ENCODE measurements at places on chromosomes 7 and 10. TPM values are rescaled to one million over a fixed set of nuclear protein-coding genes. Genes with fewer than 3 reads are reported as not detected.

GRCh38 chr7:155961241-155962190, 149.3 kb upstream of the SHH start:
- H3K4me3 ChIP-seq = peak overlapping the region; percentile 29
- peak overlapping the region; percentile 66 for H3K27ac ChIP-seq
- no peaks in the 10 kb centered on the region for H3K4me1 ChIP-seq
- no peaks in the 10 kb centered on the region for H3K27me3 ChIP-seq
- no peak for DNase-seq

- no peaks in the 10 kb centered on the region for H3K4me1 ChIP-seq
- no peak for DNase-seq
- H3K36me3 ChIP-seq = no peaks in the 10 kb centered on the region
- H3K4me3 ChIP-seq = no peak overlapping the region
Observed at GRCh38 chr10:120606051-120606764, 149.2 kb downstream of the PLPP4 start.

The MYL10 gene
- not detected for total RNA-seq

GRCh38 chr10:24938525-24938924, 13.9 kb downstream of the PRTFDC1 start:
- no peaks in the 10 kb centered on the region for H3K27me3 ChIP-seq
- H3K27ac ChIP-seq = no peak overlapping the region
- H3K36me3 ChIP-seq = no peaks in the 10 kb centered on the region
- H3K4me3 ChIP-seq = no peak overlapping the region
- H3K4me1 ChIP-seq = no peaks in the 10 kb centered on the region

DNA sequence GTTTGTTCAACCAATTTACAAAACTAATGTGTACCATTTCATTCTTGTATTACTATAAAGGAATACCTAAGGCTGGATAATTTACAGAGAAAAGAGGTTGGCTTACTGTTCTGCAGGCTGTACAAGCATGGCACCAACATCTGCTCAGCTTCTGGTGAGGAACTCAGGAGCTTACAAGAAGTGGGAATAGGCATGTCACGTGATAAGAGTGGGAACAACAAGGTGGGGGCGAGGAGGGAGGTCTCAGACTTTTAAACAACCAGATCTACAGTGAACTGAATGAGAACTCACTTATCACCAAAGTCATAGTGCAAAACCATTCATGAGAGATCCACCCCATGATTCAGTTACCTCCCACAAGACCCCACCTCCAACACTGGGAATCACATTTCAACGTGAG, 1178.0 kb downstream of the REEP3 start:
- H3K4me3 ChIP-seq = no peak overlapping the region
- H3K4me1 ChIP-seq = no peaks in the 10 kb centered on the region
- H3K27me3 ChIP-seq = no peaks in the 10 kb centered on the region
- H3K36me3 ChIP-seq = no peaks in the 10 kb centered on the region
- no peak for DNase-seq

- no peaks in the 10 kb centered on the region for H3K4me1 ChIP-seq
- H3K27ac ChIP-seq = peak within 1 kb of the TSS; percentile 79
- no peaks in the 10 kb centered on the region for H3K27me3 ChIP-seq
- peak; percentile 87 for DNase-seq
- H3K4me3 ChIP-seq = peak within 1 kb of the TSS; percentile 71
Observed at GRCh38 chr7:124765401-124766352, at the start of gene GPR37. Gene GPR37 (minus strand): TSS chr7:124765792. CDS start chr7:124764976, 816 bp downstream.

The ANKRD30A gene
- total RNA-seq = not detected

DNA sequence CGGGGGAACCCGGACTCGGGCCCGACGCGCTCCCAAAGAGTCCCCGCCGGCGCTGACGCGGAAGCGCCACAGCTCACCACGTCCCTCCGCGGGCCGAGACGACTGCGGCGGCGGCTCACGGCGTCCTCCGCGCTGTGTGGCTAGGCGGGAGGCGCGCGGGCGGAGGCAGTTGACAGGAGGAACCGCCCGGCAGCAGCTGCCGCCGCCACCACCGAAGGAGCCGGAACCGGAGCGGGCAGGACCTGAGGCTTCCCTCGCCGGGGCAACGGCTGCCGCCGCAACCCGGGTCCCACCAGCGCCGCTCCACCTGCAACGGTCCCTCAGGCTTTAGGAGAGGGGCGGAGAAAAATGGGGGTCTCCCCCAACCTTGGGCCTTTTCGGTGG, 334 bp downstream of the ZNF800 start:
- no peaks in the 10 kb centered on the region for H3K27me3 ChIP-seq
- DNase-seq = peak; percentile 65
- peak overlapping the region; percentile 93 for H3K4me3 ChIP-seq
- H3K36me3 ChIP-seq = no peaks in the 10 kb centered on the region

DNA sequence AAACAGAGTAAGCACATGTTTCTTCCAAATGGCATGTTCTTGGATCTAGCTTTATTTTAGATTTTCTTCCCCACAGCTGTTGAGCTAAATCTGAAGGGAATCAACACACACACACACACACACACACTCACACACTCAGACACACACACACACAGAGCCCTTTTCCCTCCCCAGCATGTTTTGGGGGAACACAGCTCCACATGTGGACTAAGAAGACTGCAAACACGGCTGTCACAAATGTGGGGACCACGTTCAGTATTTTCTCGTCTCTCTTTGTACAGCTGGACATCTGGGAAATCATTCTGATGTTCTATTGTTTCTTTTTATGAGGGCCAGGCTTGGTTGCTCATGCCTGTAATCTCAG, 116.3 kb downstream of the ABLIM1 start:
- peaks cover 7% of the 10 kb centered on the region for H3K36me3 ChIP-seq
- DNase-seq = no peak
- no peaks in the 10 kb centered on the region for H3K27me3 ChIP-seq
- no peaks in the 10 kb centered on the region for H3K4me1 ChIP-seq
- H3K27ac ChIP-seq = no peak overlapping the region
- H3K4me3 ChIP-seq = no peak overlapping the region

DNA sequence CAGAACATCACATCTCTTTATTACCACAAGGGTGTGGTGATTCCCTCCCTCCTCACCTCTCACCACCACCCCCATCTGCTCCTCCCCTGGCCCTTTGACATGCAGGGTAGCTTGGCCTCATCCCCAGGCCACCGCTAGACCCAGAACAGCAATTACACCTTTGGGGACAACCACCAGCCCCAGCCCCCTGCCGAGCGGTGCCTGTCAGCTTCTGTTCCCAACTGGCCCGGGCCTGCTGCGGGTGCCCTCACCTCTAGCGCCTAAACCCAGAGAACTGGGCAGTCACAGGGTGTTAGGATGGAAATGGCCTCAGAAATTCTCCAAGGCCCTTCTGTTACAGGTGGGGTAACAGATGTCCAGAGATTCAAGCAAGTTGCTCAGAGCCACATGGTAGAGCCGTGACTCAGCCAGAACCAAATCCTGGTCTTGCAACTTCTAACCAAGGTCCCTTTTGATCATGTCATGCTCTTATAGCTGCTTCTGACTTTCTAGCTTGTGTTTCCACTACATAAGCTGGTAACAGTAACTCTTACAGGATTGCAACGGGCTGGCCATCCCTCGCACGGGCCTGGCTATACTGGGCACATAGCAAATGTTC, 78.0 kb downstream of the PRKAG2 start:
- DNase-seq = peak; percentile 58
- H3K27me3 ChIP-seq = no peaks in the 10 kb centered on the region
- H3K4me3 ChIP-seq = no peak overlapping the region
- H3K36me3 ChIP-seq = no peaks in the 10 kb centered on the region
- H3K27ac ChIP-seq = peak overlapping the region; percentile 47
- H3K4me1 ChIP-seq = peaks cover 54% of the 10 kb centered on the region

DNA sequence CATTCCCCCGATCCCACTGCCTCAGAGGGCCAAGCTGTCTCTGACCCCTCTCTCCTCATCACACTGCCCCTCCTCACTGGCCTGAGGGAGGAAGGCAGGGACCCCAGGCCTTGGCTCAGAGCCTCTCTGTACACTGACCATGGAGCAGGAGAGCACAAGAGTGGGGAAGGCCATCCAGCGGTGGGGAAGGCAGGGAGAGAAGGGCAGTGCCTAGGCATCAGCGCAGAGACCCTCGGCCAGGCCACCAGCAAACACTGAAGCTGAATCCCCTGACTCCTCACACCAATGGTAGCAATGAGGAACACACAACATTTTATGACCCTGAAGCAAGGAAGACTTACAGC, 14.8 kb downstream of the OGDHL start:
- H3K27me3 ChIP-seq = no peaks in the 10 kb centered on the region
- H3K27ac ChIP-seq = no peak overlapping the region
- no peaks in the 10 kb centered on the region for H3K36me3 ChIP-seq
- DNase-seq = no peak
- no peaks in the 10 kb centered on the region for H3K4me1 ChIP-seq

DNA sequence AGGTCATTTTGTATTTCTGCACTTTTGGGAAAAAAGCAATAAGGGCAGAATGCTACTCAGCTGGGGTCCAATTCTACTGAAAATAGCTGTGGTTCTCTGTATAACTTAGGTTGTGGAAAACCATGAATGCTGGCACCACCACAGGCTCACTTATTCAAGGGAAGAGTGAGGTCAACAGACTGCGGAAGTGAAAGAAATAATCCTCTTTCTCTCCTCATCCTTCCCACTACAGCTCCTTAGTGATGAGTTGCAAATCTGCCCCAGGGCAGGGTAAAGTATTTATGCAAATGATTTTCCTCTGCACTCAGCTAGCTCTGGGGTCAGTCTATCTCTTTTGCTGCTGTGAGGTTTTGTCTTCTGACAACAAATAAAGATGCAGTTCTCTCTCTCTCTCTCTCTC, 74.1 kb upstream of the PTPRZ1 start:
- no peaks in the 10 kb centered on the region for H3K36me3 ChIP-seq
- no peaks in the 10 kb centered on the region for H3K4me1 ChIP-seq

The PRLHR gene
- total RNA-seq = not detected

- no peaks in the 10 kb centered on the region for H3K36me3 ChIP-seq
- no peak overlapping the region for H3K4me3 ChIP-seq
- no peaks in the 10 kb centered on the region for H3K4me1 ChIP-seq
- no peaks in the 10 kb centered on the region for H3K27me3 ChIP-seq
- no peak overlapping the region for H3K27ac ChIP-seq
- no peak for DNase-seq
Observed at GRCh38 chr10:124384591-124385190, 34.0 kb downstream of the OAT start.

GRCh38 chr7:44477063-44477830, 13.2 kb downstream of the NUDCD3 start:
- no peak overlapping the region for H3K27ac ChIP-seq
- no peaks in the 10 kb centered on the region for H3K36me3 ChIP-seq
- no peaks in the 10 kb centered on the region for H3K4me1 ChIP-seq
- no peaks in the 10 kb centered on the region for H3K27me3 ChIP-seq
- no peak overlapping the region for H3K4me3 ChIP-seq
- DNase-seq = peak; percentile 53

- H3K27ac ChIP-seq = no peak overlapping the region
- H3K27me3 ChIP-seq = no peaks in the 10 kb centered on the region
- no peaks in the 10 kb centered on the region for H3K36me3 ChIP-seq
- H3K4me3 ChIP-seq = no peak overlapping the region
- no peaks in the 10 kb centered on the region for H3K4me1 ChIP-seq
Observed at GRCh38 chr7:118045629-118046028, 138.3 kb upstream of the LSM8 start.

The SPDYE9 gene
- total RNA-seq = not detected

The RARRES2 gene
- 630 TPM for total RNA-seq

The CDC14C gene
- not detected for total RNA-seq

DNA sequence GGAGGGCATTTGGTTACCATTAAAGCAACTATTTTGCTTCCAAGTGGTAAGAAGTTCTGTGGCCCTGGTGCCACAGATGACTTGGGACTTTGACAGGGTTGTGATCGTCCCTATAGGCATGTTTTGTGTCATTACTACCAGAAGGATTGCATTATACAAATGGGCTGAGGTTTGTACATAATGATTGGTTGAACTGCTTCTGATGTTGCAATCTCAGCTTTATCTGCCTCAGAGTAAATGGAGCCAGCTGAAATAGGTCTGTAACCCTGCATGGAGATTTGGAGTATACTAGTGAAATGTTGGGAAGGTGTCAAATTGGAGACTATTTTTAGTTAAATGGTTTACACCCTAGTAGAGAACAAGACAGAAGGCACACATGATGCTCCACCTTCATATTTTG, 46.1 kb upstream of the SEPTIN7 start:
- no peak overlapping the region for H3K4me3 ChIP-seq
- no peaks in the 10 kb centered on the region for H3K4me1 ChIP-seq
- DNase-seq = no peak
- H3K27ac ChIP-seq = no peak overlapping the region
- H3K36me3 ChIP-seq = no peaks in the 10 kb centered on the region
- H3K27me3 ChIP-seq = no peaks in the 10 kb centered on the region

GRCh38 chr7:87999261-87999660, 65.2 kb downstream of the ADAM22 start:
- no peaks in the 10 kb centered on the region for H3K4me1 ChIP-seq
- no peak overlapping the region for H3K4me3 ChIP-seq
- H3K36me3 ChIP-seq = no peaks in the 10 kb centered on the region
- DNase-seq = no peak
- H3K27ac ChIP-seq = no peak overlapping the region

The SPRN gene
- total RNA-seq = 0.07 TPM

The MOGAT3 gene
- 8.4 TPM for total RNA-seq

GRCh38 chr7:149664666-149665065, 108.7 kb downstream of the ZNF467 start:
- DNase-seq = no peak
- no peaks in the 10 kb centered on the region for H3K36me3 ChIP-seq
- no peaks in the 10 kb centered on the region for H3K27me3 ChIP-seq
- H3K4me3 ChIP-seq = no peak overlapping the region
- H3K27ac ChIP-seq = no peak overlapping the region

The NEUROD6 gene
- not detected for total RNA-seq

The NAT16 gene
- total RNA-seq = not detected

The MGAM2 gene
- 0.09 TPM for total RNA-seq

DNA sequence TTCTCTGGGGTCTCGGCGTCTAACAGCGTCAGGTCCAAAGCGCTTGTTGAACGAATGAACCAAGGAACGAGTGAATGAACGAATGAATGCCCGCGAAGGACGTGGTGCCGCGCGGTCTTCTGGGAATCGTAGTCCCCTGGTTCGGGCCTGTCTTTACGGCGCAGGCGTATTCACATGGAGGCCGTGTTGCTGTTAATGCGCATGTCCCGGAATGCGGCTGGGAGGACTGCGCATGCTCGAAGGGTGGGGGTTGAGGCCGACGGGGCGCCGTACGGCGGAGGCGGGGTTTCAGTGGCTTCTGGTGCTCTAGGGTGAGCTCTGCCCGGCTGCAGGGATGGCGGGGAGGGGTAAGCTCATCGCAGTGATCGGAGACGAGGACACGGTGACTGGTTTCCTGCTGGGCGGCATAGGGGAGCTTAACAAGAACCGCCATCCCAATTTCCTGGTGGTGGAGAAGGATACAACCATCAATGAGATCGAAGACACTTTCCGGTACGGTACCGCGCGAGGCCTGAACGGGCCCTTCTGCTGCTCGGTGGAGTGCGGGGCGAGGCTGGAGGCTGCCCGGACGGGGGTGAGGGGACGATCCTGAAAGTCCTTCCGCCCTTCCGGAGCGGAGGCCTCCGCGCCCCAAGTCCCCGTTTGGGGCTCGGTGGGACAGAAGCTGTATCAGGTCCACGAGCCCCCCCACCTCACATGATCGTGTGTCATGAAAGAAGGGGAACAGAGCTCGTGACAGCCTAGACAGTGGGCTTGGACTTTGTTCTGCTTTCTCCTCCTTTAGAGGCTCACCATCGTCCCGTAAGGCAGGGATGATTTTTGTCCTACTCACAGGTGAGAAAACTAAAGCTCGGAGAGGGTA, at the start of gene ATP6V1F:
Gene ATP6V1F (plus strand): TSS at position 286 of the 862 bp plus-strand sequence. CDS start 49 bp downstream, at position 335.
- no peaks in the 10 kb centered on the region for H3K4me1 ChIP-seq
- peak within 1 kb of the TSS; percentile 97 for H3K4me3 ChIP-seq
- peak; percentile 98 for DNase-seq
- peaks cover 7% of the 10 kb centered on the region for H3K36me3 ChIP-seq
- no peaks in the 10 kb centered on the region for H3K27me3 ChIP-seq
- H3K27ac ChIP-seq = peak within 1 kb of the TSS; percentile 50

The SEMA3C gene
- total RNA-seq = 0.93 TPM

GRCh38 chr10:78450807-78451485, 417.3 kb downstream of the RPS24 start:
- H3K4me3 ChIP-seq = no peak overlapping the region
- no peaks in the 10 kb centered on the region for H3K27me3 ChIP-seq
- no peaks in the 10 kb centered on the region for H3K36me3 ChIP-seq
- DNase-seq = no peak
- no peak overlapping the region for H3K27ac ChIP-seq
- H3K4me1 ChIP-seq = no peaks in the 10 kb centered on the region
